ENCODE measurements at places on chromosomes 7 and 10. TPM values are rescaled to one million over a fixed set of nuclear protein-coding genes. Genes with fewer than 3 reads are reported as not detected.

DNA sequence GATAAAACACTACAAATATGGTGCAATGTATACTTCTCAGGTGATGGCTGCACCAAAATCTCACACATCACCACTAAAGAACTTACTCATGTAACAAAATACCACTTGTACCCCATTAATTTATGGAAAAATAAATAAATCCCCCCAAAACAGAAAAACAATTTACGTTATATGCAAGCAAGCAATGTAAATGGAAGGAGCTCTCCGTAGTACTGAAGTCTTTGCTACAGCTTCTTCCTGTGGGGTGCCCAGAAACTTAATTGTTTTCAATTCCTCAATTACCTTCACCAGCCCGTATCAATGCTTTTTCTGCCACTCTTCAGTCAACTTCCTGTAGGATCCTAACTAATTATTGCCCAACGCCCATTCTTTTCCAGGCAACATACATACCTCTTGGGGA lies 138.1 kb downstream of the RELN start:
- no peak for DNase-seq
- H3K36me3 ChIP-seq = no peaks in the 10 kb centered on the region
- no peak overlapping the region for H3K4me3 ChIP-seq

DNA sequence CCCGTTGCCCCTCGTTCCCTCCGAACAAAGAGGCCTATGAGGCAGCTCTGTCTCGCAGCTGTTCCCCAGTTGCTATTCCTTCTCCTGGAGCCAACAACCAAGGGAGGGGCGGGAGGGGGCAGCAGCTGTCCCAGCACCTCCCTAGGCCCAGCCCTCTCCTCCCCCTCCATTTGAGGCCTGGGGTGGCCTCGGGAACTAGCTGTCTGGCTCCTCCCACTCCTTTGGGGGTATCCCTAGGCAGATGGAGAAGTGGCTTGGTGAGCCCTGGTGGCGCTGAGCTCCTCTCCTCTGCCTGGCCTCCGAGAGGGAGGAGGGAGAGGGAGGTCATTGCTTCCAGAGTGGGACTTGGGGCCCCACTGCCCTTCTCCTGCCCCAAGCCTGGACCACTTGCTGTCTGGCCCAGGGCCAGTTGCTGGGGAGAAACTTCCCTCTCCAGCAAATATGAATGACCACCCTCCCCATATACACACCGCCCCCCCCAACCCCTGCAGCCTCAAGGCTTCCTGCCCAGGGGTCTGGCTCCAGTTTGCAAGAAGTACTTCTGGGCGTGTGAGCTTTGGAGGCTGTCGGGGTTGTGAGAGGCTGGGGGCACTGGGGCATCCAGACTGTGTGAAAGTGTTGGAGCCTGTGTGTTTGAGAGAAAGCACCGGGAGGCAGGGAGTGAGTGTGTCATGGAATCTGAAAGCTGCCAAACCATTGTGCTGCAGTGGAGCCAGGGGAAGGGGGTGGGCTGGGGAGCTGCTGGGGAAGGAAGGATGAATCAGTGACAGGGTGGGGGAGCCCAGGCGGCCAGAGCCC lies 3.1 kb downstream of the FLNC start:
- peaks cover 37% of the 10 kb centered on the region for H3K27me3 ChIP-seq
- no peak for DNase-seq
- H3K4me3 ChIP-seq = no peak overlapping the region
- peaks cover 8% of the 10 kb centered on the region for H3K4me1 ChIP-seq
- H3K27ac ChIP-seq = no peak overlapping the region
- H3K36me3 ChIP-seq = no peaks in the 10 kb centered on the region

DNA sequence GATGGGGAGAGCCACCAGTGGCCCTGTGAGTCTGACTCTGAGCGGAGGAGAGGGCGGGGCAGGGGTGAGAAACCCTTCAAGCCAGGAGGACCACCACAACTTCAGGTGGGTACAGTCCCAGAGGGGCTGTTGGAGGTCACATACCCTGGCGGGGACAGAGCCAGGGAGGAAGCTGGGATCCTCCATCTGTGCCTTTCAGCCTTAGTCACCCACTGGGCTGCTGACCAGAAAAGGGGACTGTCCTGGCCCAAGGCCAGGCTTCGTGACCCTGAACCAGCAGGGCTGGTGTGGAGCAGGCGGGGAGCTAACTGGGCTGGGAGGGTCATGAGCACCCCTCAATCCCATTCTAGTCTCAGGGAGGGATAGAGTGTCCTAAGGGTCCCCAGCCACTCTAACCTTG lies 1.5 kb upstream of the CALHM3 start:
- H3K4me3 ChIP-seq = no peak overlapping the region
- DNase-seq = no peak
- H3K36me3 ChIP-seq = no peaks in the 10 kb centered on the region
- peaks cover 13% of the 10 kb centered on the region for H3K4me1 ChIP-seq
- H3K27me3 ChIP-seq = no peaks in the 10 kb centered on the region
- no peak overlapping the region for H3K27ac ChIP-seq

MSMB gene
- total RNA-seq = not detected

- H3K4me3 ChIP-seq = peak overlapping the region; percentile 9
- H3K4me1 ChIP-seq = peaks cover 56% of the 10 kb centered on the region
- no peaks in the 10 kb centered on the region for H3K27me3 ChIP-seq
- H3K27ac ChIP-seq = peak overlapping the region; percentile 79
- DNase-seq = no peak
These were observed 13.8 kb downstream of the LRRN3 start for GRCh38 chr7:111104710-111105109.

- H3K27ac ChIP-seq = no peak overlapping the region
- no peaks in the 10 kb centered on the region for H3K27me3 ChIP-seq
- peaks cover 22% of the 10 kb centered on the region for H3K36me3 ChIP-seq
- peaks cover 5% of the 10 kb centered on the region for H3K4me1 ChIP-seq
- peak; percentile 85 for DNase-seq
These were observed 95.2 kb downstream of the CLEC2L start for GRCh38 chr7:139618482-139619366.

Data from activated CD4-positive, alpha-beta T cell treated with anti-CD3 and anti-CD28 coated beads, Interleukin-2, amount 10 ng/mL, durations not matched to agents 24 days and 14 days (primary cell).